ENCODE measurements at places on chromosomes 1 and 21. TPM values are rescaled to one million over a fixed set of nuclear protein-coding genes. Genes with fewer than 3 reads are reported as not detected.
A peak's percentile ranks its signal among the peaks of the same experiment; 100 is the strongest.

DNA sequence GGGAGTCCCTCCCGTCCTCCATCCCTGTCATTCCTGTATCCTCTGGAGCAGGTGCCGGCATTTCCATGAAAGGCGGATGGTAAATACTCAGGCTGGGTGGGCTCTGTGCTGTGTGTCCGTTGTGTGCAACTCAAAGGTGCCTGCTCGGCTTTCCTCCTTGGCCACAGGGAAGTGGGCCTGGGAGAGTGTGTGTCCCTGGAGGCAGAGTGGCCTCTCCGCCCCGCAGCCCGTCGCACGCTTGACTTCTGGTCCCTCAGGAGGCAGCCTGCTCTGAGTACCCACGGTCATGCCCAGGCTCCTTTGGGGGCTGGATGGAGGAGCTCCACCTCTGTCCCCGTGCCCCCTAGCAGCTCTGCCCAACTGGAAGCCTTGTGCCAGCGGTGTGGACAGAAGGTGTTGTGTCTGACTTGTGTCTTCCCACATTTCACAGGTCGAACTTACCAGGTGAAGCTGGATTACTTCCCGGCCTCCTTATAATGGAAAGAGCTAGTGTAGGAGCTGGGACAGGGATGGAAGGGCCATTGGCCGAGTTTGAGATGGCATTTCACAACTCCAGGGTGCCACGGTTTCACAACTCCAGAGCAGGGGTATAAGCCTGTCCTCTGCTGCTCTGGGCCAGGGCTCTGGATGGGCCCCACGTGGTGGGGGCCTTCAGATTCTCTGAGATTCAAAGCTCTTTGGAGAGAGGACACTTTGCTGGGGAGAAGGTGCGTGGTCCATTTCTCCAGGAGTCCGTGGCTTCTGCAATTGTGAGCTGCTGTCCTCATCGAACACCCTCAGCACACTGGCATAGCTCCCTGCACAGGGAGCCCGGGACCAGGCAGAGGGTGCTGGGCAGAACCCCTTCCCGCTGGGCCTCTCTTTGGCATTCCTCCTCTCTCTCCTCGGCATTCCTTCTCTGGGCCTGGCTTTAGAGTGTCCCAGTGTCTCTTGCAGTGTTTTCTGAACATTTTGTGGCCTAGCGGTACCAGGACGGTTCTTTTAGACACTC, 152.7 kb upstream of the COL6A1 start:
- H3K27me3 ChIP-seq: no peaks in the 10 kb centered on the region
- DNase-seq: no peak
- no peak overlapping the region for H3K27ac ChIP-seq

GRCh38 chr1:30783256-30783915, 25.8 kb upstream of the LAPTM5 start:
- peak; percentile 85 for DNase-seq
- H3K4me3 ChIP-seq: no peak overlapping the region
- H3K27ac ChIP-seq: no peak overlapping the region
- H3K36me3 ChIP-seq: no peaks in the 10 kb centered on the region
- H3K27me3 ChIP-seq: no peaks in the 10 kb centered on the region

GRCh38 chr1:66296951-66297350, 237.0 kb upstream of the SGIP1 start:
- H3K4me3 ChIP-seq: no peak overlapping the region
- H3K4me1 ChIP-seq: no peaks in the 10 kb centered on the region
- no peak for DNase-seq

DNA sequence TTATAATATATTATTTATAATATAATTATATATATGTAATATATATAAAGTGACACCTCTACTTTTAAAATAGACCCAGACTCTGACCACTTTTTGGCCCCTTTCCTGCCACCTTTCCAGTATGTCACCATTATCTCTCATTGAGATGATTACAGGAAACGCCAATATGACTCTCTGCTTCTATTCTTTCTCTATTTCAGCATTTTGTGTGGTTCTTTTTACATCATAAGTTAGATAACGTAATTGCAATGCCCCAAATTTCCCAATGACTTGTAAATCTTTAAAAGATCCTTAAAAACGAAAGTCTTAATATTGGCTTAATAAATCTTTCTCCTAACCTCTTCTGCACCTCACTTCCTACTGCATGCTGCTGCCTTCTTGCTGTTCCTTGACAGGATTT, 8.1 kb upstream of the GBP5 start:
- no peak overlapping the region for H3K27ac ChIP-seq
- no peaks in the 10 kb centered on the region for H3K27me3 ChIP-seq
- no peaks in the 10 kb centered on the region for H3K36me3 ChIP-seq
- no peak for DNase-seq
- H3K4me3 ChIP-seq: no peak overlapping the region

DNA sequence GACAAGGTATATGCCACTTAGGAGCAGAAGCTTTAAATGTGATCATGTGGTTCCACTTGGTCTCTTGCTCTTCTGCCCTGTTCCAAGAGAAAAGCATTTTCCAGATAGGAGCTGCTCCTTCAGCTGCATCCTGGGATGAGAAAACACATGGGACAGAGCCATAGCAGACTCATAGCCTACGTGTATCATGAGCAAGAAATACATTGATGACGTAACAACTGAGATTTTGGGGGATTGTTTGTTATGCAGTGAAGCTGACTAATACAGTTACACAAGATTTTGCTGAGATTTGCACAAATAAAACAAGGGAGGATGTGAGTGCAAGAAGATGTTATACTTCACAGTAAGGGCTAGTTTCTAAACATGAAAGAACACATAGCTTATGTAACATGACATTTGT, 36.0 kb upstream of the IRF2BP2 start:
- H3K4me1 ChIP-seq: no peaks in the 10 kb centered on the region
- DNase-seq: no peak
- H3K4me3 ChIP-seq: no peak overlapping the region
- no peaks in the 10 kb centered on the region for H3K36me3 ChIP-seq
- H3K27me3 ChIP-seq: no peaks in the 10 kb centered on the region

- no peak overlapping the region for H3K27ac ChIP-seq
- no peak for DNase-seq
- peaks cover 10% of the 10 kb centered on the region for H3K36me3 ChIP-seq
- H3K4me1 ChIP-seq: no peaks in the 10 kb centered on the region
- H3K27me3 ChIP-seq: no peaks in the 10 kb centered on the region
- H3K4me3 ChIP-seq: no peak overlapping the region
These were observed 13.2 kb downstream of the SYT11 start for GRCh38 chr1:155872527-155872926.

DNA sequence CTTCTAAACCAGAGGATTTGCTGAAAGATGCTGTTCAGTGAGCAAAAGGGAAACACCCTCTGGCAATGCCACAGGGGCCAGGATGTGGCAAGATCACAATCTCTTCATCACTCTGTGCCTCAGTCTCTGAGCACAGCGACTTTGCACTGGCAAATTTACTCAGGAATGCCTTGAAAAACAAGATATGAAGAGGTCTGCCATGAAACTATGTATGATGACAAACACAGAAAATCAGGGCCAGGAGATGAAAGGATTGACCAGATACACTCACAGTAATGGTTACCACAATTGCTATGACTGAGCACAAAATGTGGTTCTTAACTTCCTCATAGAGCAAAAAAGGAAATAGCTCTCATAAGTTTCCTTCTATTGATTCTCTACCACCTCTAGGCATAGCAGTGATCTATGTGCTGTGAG, 5.8 kb downstream of the TTC13 start:
- no peaks in the 10 kb centered on the region for H3K27me3 ChIP-seq
- DNase-seq: no peak
- H3K4me3 ChIP-seq: no peak overlapping the region
- H3K27ac ChIP-seq: no peak overlapping the region

The RASAL2 gene
- total RNA-seq: 37.3 TPM
